ENCODE measurements at places on chromosomes 6 and 20.

DNA sequence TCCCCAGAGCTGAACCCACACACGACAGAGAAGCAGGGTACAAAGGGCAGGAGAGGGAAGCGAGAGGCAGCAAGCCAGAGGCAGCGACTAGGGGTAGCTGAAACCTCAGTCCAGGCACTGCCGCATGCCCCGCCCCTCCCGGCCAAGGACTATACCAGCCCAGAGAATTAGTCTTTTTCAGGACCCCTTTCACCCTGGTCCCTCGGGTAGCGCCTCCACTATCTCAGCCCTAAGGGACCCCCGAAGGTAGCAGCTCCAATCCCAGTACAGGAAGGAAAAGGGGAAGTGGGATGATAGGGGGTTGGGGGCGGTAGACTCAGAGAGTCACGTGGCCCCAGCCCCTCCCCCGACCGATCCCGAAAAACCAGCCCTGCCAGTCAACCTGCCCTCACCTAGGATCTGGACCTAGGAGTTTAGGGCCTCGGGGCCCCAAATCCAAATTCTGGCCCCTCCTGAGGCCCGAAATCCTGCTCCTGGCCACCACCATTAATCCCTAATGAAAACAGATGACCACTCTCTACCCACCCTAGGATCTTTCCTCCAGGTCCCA lies 1.3 kb downstream of the RGL2 start:
- DNase-seq, result no peak

DNA sequence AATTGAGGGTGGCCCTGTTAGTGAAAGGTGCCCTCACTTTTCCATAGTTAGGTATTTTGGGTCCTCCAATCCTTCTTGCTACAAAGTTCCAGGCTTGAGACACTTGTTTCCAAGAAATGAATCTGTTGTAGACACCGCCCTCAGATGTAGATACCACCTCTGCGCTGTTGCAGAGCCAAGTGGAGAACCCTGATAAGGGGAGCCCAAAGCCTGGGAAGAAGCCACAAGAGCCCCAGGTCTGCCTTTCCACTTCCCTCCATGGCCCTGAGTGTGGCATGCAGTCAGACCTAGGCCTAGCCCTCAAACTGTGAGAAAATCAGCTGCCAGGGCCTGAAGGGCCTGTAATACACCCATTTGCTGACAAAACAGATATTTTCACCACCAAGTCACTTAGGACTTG lies 37.1 kb downstream of the DTD1 start:
- no peak for DNase-seq

DNA sequence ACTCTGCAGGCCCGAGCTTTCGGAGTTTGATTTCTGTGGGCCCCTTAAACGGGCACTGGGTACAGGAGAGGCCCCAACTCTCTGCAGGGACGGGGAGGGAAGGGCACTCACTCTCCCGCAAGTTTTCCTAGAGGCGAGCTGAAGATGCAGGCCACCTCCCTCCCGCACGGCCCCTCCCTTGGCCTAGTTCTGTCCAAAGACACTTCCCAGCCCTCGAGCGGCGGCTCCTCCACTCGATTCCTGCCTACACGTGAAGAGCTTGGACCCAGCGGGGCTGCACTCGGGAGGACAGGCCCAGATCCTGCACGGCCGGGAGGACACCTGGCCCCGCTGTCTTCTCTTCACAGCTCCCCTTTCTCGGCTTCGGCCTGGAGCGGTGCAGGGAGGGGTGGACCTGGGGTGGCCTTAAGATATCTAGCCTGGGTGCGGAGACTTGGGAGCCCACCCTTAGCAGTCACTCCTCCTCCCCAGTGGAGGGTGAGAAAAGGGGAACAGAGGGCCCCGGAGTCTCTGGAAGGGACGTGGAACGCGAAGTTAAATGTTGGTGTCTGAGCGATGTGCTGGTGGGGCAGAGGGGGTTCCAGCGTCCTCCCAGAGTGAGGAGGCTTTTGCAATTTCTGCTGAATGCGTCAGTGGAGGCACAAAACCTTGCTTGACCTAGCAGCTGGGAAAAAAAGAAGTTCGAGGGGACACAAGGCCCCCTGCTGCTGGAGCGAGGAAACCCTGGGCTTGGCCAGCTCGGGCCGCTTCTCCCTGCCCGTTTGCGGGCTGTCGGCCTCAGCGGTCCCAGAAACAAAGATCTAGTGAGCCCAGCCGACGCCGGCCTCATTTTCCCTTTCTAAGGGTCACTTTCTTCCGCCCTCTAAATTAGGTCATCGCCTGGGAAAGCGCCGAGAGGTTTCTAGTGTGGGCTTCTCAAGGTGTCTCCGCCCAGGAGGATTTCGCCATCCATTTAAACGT lies 4.9 kb downstream of the OLIG3 start:
- DNase-seq, result no peak

DNA sequence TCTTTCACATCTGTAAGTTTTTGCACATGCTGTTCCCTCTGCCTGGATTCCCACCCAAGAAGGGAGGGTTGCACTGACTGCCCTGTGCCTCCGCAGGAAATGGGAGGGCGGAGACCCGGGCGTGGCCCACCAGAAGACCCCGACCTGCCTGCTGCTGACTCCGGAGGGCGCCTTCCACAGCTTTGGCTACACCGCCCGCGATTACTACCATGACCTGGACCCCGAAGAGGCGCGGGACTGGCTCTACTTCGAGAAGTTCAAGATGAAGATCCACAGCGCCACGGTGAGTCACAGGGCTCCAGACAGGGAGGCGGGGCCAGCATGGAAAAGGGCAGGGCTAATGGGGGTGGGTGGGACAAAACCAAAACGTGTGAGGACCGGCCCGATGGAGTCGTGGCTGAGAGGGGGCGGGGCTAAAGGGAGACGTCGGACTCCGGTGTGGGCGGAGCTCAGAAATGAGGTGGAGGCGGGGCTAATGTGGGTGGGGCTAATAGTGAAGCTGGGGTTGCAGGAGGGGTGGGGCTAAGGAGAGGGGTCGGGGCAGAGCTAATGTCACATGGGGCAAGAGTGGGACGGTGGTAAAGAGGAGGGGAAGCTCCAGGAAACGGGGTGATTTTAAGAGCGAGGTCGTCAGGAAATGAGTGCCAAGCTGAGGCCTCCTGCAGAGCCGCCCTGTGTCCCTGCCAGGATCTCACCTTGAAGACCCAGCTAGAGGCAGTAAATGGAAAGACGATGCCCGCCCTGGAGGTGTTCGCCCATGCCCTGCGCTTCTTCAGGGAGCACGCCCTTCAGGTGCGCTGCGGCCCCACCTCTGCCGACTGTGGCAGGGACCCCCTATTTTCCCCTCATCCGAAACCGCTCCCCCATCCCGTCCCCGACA lies 12.6 kb downstream of the HSPA12B start:
- DNase-seq, result no peak

DNA sequence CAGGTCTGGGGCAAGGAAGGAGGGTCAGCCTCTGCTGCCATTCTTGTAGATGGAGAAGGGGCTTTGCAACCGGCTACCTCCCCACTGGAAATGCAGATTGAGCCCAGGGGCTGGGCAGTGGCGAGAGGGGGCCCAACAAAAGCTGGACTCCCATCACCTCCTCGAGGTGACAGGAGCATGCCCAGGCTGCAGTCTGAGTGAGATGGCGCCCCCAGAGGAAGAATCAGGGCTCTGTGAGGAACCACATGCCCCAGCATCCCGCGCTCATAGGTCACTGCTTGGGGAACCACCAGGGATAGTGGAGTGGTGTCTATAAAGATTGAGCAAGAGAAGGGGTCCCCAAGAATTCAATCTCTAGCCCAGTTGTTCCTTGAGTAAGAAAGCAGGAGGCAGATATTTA lies 31.6 kb upstream of the NEDD9 start:
- DNase-seq, result no peak

- DNase-seq, result no peak
Observed at GRCh38 chr6:6234963-6235362, 85.5 kb downstream of the F13A1 start.
